CD4-positive, alpha-beta T cell treated with Interleukin-12 subunit alpha and Interleukin-12 subunit beta, for 1 hour (primary cell): ENCODE measurements at places on chromosomes 5 and 9.

DNA sequence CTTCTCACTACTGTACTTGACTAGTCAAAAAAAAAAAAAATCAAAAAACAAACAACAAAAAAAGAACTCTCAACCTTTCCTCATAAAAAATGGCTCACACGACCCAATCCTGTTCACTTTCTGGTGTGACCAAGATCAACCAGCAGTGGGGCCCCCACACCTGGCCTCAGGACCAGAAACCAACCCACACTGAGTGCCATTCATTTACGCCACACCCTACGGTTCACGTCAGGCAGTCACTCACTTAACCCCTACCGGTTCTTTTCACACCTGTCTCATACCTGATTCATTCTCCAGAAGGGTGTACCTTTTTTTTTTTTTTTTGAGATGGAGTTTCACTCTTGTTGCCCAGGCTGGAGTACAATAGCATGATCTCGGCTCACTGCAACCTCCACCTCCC lies 5.7 kb downstream of the SUSD1 start:
- DNase-seq = no peak

GRCh38 chr5:75473463-75473862 lies 38.0 kb downstream of the CERT1 start:
- DNase-seq = no peak

DNA sequence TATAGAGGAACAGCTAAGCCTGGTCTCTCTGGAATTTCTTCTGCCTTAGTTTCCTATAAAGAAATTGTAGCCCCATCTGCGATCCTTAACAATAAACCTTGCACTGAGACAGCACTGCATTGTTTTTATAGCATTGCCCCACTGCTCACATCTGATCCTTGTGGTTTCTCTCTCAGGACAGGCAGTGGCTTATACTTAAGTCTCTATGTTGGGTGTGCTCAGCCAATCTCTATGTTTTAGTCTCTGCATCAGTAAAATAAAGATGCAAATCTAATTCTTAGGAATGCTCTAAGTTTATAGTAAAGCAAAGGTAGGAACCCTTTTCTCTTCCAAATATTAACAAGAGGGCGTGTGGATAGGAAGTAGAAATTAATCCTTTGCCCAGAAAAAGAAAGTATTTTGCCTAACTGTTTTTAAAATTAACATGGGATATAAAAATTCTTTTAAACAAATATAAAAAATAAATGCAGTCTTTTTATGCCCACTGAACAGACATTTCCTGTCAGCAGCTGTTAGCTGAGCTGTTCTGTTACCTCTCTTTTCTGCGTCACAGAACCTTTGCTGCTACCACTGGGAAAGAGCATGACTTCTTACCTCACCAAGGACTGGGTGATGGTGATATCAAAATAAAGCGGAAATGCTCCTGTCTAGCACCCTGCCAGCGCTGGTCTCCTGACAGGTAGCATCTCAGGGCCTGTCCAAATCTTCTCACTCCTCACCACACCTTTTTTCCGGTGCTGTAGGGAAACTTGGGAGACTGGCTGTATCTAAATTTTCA lies 29.5 kb downstream of the MRPS27 start:
- DNase-seq = no peak

DNA sequence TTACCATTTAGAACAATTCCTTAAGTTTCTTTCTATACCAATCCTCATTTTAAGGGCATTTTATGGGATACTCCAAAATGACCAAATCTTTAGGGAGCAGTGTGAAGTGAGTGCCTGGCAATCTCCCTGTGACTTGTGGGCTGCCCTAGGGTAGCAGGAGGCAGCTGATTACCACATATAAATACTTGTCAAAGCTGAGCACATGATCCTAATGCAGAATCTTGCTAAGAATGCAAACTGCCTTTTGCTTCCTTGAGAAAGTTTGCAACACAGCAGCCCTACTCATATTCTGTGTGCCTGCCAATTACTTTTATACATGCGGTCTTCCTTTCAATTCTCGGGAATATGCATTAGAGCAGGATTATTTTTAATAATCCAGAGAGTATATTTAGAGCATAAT lies 18.2 kb upstream of the NREP start:
- no peak for DNase-seq

- DNase-seq = no peak
These were observed 66.0 kb upstream of the GARNL3 start for GRCh38 chr9:127198587-127198986.

- no peak for DNase-seq
These were observed 89.9 kb downstream of the MAMDC2 start for GRCh38 chr9:70133253-70134208.

GRCh38 chr5:92885950-92886349 lies 695.1 kb downstream of the NR2F1-AS1 start:
- no peak for DNase-seq

GRCh38 chr5:167684251-167684650 lies 607.2 kb upstream of the WWC1 start:
- DNase-seq = no peak

DNA sequence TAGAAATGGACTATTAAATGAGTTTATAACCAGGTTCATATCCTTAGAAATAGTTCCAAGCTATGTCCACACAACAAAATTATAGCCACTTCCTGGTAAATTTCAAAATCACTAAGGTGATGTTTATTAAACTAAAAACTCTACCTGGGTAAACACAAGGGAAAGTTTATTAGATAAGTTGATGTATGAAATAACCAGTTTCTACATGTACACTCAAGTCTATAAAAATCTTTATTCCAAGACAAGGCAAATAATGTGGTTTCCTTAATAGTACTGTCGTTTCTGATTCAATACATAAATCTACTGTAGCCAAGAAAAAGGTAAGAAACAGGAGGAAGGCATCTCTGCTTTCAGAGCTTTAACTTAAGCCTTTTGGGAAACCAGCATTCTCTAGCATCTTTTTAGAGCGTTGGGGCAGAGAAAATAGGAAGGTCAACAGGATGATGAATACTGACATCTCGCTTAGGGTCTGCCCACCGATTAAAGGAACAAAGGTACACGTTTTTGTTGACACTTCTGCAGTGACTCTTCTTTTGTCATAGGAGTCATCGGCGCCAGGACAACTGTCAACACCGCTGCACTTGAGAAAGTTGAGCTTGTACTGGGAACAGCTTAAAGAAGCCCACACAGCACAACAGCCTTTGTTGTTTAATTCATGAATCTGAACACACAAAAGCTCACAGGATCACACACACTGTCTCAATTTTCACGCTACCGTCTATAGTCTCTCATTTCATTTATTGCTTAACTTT lies 513.6 kb downstream of the SLCO4C1 start:
- DNase-seq = no peak

DNA sequence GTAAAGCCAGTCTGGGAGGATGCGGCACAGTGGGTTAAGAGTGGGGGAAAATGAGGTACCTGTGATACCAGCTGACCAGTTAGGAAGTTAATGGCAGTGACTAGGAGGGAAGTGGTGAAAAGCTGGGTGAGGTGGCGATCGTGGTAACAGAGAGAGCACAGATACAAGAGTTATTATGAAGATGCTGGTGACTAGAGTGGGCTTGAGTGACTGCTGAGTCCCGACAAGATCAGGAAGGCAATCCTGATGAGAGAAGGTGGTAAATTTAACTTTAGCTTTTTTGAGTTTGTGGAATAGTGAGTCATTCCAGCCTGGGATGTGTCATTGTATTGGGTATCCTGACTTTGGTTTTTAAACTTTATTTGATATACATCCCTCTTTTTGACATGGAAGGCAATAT lies 38.8 kb downstream of the CMYA5 start:
- DNase-seq = no peak

DNA sequence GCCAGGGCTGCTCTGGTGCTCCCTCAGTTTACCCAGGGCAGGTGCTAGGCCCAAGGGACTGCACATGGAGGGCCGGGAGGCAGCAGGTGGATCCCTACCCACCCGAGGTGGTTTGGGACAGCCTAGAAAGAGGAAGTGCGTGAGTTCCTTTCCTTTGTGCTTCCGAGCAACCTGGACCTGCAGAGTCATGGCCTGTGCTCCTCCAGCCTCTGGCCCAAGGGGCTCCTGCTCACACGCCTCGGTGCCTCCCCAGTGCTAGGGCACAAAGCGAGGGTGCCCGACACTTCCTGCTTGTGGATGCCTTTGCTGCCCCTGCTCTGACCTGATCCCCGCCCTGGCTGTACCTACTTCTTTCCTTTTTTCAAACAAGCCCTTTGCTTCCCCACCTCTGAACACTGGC lies 79.3 kb downstream of the RXRA start:
- no peak for DNase-seq
